Omental fat pad (tissue), 4 donors: ENCODE measurements at places on chromosomes 11 and 22.

DNA sequence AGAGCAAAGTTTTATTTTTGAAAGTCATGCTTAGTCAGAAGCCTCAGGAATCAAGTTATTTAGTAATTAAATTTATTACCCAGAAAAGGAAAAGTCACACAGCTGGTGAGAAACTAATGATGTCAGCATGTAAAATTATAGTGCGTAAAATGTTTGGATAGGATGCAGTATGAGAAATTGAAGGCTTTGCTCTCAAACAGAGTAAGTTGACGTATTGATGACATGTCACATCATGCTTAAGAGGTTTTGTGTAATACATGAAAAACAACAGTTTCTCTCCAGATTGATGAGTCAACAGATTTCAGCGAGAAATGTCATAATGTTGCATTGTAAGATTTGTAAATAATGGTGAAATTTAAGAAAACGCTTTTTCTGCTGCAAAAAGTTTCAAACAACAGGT is 769.8 kb downstream of the METTL15 start:
- no peak for DNase-seq

GRCh38 chr11:103050351-103050750 is 41.6 kb downstream of the DCUN1D5 start:
- no peak for DNase-seq

DNA sequence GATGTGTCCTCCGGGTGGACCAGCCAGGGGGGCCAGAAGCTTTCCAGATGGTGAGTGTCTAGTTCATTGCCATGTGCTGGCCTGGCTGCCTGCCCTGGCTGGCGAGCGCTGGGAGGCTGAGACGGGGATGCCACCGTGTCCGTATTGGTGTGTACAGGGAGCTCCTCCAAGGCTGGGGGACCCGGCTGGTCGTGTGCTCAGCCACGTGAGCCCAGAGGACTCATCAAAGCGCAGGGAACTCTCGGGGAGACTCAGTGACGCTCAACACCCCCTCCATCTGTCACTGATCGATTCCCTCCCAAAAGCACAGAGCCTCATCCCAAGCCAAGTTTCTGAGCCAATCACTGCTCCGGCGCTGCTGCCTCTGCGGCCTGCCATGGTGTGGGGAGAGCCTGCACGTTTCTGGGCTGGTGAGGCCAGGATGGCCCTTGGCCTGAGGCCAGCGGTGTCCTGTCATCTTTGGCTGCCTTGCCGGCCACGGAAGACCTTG is 423.7 kb downstream of the SHANK2 start:
- no peak for DNase-seq

DNA sequence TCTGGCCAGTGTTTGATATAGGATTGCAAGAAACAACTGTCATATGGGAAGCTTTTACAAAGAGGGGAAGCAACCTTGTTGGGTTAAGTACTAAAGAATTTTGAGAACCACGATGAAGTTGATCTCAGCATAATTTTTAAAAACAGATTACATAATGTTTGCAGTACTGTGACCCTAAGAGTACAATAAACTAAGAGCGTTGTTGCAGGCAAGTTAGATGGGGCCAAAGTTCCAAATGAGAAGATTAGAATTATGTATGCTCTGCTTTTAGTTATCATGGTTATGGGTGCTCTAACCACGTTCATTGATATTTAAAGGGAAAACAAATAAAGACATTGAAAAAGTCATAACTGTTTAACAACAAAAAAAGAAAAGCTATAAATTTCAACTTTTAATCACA is 177.5 kb downstream of the CNTN5 start:
- no peak for DNase-seq

DNA sequence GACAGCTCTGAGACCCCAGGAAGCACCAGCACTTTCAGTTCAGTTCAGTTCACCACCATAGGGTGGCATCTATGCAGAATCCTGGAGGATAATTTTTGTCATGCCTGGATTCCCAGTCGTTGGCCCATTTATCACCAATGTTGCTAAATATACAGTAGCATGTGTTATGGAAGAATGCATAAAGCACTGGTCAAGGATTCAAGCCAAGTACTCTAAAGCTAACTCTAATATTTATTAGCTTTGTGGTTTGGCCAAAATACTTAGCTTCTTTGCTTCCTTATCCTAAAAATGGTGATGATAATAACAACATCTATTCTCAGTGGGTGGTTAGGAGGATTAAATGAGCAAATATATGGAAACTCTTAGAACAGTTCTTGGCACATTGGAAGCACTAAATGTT is 294.7 kb upstream of the ZC3H12C start:
- DNase-seq, result no peak

GRCh38 chr11:119055901-119056300 is 1.1 kb downstream of the HYOU1 start:
- no peak for DNase-seq
